ENCODE measurements at places on chromosomes 2 and 18.

GRCh38 chr18:27017901-27018500, 152.5 kb upstream of the AQP4 start:
- DNase-seq, result no peak

- no peak for DNase-seq
These were observed 2.7 kb upstream of the ASNSD1 start for GRCh38 chr2:189658306-189659212.

- no peak for DNase-seq
These were observed 228.9 kb upstream of the SPOPL start for GRCh38 chr2:138272524-138273195.

GRCh38 chr18:23626451-23627279, 36.0 kb downstream of the ANKRD29 start:
- DNase-seq, result no peak

DNA sequence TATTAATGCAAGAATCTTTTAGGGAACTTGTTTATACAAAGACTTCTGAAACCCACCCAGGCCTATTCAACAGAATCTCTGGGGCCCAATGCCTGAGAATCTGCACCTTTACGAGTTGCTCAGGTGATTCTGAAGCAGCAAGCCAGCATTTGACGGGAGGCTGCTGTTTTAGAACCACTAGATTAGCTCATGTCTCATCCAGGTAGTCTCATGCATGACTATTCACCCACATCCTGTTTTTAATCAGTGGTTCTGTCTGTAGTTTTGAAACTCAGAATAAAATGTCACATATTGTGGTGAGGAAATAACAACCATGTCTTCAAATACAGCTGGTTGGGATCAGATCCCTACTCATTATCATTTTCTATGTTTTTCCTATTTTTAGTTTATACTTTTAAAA, 39.5 kb downstream of the CYTIP start:
- no peak for DNase-seq

GRCh38 chr2:133780099-133780996, 212.1 kb upstream of the NCKAP5 start:
- DNase-seq, result no peak

- no peak for DNase-seq
These were observed 1.8 kb upstream of the HOXD8 start for GRCh38 chr2:176127774-176128072.

- peak; percentile 34 for DNase-seq
These were observed at the start of gene LPIN2 for GRCh38 chr18:3013024-3013804. TSS of gene LPIN2 (minus strand) at chr18:3013144. CDS start at chr18:2960840, 52,304 bp downstream.

GRCh38 chr2:217622205-217623060, 380.4 kb downstream of the TNS1 start:
- DNase-seq, result no peak

DNA sequence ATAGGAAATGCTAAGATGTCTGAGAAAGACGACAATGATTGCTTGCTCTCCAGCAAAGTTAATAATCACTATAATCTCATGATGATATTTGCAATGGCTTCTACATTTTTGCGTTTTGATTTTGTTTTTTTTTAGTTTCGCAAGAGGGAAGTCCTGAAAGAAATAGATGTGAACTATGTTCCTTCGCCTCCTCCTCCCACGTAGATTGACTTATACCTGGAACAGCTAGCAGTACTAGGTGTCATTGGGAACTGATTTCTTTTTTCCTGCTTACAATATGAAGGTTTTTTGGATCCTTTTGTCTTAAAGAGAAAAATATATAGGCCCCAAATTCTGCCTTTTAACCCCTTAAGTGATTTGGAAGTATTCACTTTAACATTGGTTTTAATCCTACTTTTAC, 26.7 kb downstream of the ITPRID2 start:
- no peak for DNase-seq

DNA sequence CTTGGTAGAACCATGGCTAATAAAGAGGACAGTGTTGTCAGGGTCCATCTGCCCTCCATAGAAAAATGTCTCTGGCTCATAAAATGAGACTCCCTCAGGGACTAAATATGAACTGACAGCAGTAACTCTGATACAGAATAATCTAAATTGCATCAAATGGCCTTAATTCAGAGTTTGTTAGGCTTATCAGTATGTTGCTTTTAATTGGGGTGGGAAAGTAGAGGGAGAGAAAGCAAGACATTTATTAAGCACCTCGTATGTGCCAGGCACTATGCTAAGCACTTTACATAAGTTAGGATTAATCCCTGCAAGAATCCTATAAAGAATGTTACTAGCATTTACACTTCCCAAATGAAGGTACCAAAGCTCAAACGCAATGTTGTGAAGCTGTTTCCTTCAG, 115.2 kb downstream of the MMADHC start:
- no peak for DNase-seq

DNA sequence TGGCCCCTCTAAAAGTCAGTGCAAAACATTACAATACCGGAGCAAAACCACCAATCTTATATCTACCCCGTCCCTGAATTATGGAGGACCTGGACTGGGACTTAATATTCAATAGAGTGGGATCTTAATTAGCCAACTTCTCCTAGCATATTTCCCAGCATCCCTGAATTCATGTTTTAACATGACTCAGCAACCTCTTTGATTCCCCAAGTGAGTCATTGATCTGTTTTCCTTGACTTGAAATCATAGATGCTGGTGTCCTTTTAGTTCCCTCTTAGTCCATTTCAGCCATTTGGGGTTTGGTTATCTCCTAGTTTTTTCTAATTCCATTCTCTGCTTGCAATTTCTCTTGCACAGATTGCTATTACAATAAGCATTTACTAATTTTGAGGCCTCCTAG, 677.7 kb upstream of the CELF4 start:
- DNase-seq, result no peak

GRCh38 chr2:191318729-191319078, 73.5 kb downstream of the MYO1B start:
- DNase-seq, result no peak

DNA sequence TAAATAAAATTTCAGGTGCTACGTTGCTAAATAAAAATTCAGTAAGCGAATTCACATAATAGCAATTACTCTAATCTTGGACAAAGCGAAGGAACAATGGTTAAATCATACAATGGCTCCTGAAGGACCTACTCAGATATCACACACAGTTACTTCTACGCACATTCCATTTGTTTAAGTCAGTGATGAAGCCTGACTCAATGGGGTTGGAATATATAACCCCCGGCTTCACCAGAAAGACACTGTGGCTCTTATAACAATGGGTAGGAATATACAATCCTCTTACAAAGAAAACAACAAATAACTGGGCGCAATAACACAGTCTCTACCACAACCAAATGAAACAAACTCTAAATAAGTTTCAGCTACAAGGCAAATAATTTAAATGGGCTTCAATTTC, 349.5 kb downstream of the IRS1 start:
- DNase-seq, result no peak

DNA sequence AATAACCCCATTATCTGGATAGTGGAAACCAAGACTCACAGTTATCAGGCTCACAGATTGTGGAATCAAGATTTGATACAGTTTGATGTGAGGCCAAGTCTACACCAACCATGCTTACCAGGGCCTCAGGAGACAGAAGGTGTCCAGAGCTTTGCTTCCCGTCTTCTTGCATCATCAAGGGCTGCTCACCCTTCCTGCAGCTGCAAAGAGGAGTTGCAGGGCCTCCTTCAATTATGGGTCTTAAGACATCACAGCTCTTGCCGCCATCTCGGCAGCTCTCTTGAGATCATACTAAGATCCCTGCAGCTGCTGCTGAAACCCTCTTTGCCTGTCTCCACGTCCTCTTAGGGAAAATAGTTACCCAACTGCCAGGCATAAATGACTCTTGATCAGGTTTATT, 176.0 kb downstream of the MGAT5 start:
- no peak for DNase-seq

DNA sequence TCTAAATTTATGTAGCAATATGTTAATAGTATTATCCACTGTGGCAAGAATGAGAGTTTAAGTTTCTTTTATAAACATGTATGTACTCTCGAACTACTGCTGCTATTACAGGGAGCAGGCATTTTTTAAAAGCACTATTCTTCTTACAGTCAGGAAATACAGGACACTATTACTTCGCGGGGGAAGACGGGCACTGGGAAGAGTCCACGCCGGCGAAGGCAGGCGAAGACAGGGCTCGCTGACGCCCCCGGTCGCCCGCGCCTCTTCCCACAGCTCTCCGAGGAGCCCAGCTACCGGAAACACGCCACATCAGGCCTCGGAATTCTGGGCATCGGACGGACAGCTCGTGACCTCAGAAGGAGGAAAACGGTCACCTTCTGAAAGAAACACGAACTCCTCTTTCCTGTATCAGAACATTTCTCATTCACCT, 90.2 kb downstream of the FAM161A start:
- no peak for DNase-seq

GRCh38 chr18:22471546-22472131, 53.9 kb upstream of the CTAGE1 start:
- DNase-seq, result no peak

- DNase-seq, result no peak
These were observed 61.7 kb downstream of the MEX3C start for GRCh38 chr18:51135795-51136194.

DNA sequence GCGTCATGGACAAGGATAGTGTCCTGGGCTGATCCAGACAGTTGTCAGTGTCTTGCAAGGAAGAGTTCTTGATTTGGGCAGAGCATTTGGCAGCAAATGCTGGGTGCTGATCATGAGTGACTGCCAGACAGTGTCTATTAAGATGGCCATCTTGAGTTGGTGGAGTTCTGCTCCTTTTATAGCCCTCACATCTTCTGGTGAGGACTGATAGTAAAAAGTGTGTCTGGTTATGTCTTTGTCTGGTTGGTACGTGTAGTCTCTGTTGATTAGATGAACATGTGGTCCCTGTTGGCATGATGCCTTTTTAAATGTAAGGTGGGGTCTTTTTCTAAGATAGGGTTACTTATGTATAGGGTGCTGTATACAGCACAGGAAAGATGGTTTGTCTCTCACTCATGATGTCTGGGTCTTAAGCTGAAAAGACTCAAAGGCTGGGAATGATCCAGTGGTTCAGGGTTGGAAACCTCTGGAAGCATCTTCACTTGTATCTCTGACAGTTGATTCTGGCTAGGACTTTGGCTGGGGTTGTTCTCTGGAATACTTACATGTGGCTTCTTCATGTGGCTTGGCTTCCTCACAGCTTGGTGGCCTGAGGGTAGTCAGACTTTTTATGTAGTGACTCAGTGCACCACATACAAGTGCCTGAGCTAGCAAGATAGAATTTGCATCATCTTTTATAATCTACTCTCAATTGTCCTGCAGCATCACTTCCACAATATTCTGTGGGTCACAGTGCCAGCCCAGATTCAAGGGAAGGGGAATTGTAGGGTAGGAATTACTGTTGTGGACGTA, 11.8 kb downstream of the MTX2 start:
- no peak for DNase-seq

GRCh38 chr2:102120701-102121159, 21.8 kb upstream of the IL1R1 start:
- DNase-seq, result no peak

DNA sequence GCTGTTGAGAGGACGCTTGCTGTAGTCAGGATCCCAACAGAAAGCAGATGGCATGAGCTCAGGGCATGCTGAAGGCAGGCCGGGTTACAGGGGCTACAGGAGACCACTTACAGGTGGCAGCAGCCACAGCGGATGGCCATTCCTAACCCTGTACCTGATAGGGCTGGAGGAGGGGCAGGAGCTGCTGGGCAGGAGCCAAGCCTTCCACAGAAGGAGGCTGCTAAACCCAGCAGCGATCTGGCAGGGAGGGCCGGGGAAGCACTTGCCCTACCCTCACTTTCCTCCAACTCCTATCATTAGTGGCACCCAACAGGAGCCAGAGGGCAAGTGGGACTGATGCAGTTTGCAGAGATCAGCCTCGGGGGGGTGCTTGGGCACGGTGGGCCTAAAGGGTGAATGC, 2.0 kb downstream of the ASB18 start:
- DNase-seq, result no peak

- no peak for DNase-seq
These were observed 501.8 kb upstream of the RAB12 start for GRCh38 chr18:8107426-8107825.

- no peak for DNase-seq
These were observed 128.0 kb upstream of the MSH6 start for GRCh38 chr2:47654790-47655562.

DNA sequence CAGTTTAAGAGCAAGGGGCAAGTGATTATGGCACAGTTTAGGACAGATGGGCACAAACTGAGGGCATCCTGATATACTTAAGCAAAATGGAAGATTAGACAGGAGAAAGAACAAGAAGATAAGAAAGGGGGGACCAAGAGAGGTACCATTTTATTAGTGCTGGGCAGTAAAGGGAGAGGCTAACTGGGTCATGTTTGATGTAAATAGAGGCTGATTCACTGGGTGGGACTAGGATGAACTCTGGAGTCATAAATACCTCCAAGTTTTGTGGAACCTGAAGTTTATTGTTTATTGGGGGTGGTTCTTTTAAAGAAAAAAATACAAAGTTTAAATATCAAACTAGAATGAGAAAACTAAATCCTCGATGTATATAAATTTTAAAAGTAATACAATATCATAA, 1067.2 kb upstream of the GYPC start:
- DNase-seq, result no peak

DNA sequence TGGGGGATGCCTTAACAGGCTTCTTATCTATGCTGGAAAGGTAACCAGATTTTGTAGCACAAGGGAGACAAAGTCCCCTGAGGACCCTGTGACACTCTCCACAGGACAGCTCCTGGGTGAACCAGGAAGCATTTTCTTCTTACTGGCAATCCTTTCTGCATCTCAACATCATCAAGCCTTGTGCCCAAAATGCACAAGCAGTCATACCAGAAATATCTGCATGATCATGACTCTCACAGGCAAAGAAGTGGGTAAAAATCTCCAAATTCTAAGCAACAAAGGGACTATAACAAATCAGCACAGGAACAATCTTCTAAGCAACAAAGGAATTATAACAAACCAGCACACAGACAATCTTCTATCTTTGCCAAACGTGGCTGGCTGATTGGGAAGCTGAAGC, 99.1 kb upstream of the CD226 start:
- DNase-seq, result no peak

GRCh38 chr18:7624697-7625096, 57.6 kb downstream of the PTPRM start:
- no peak for DNase-seq

DNA sequence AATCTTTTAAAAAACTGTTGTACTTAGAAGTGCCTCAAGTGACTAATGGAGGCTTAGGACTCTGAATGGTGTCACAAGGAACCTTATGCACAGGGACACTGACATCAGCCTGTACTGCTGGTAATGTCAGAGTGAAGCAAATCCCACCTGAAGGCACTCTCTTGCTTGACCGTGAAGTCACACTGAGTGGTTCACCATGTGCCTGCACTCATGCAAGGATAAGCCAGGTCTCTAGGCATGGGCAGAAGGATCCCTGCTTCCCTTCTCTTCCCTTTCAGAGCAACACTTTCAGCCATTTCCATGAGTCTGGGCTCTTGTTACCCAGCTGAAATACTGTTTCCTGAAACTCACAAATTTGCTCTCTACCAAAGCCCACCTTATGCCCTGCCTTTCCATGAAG, 123.0 kb downstream of the NEDD4L start:
- no peak for DNase-seq
